Uterus (tissue), 4 donors: ENCODE measurements at places on chromosomes 4 and X. TPM values are rescaled to one million over a fixed set of nuclear protein-coding genes. Genes with fewer than 3 reads are reported as not detected.
A peak's percentile ranks its signal among the peaks of the same experiment; 100 is the strongest.

Gene AR
- total RNA-seq, result 40.2 TPM

Gene PABPC1L2B
- not detected for total RNA-seq

Gene SLC39A8
- total RNA-seq, result 11.5 TPM

Gene SLC7A11
- total RNA-seq, result not detected

Gene TTC29
- total RNA-seq, result not detected

DNA sequence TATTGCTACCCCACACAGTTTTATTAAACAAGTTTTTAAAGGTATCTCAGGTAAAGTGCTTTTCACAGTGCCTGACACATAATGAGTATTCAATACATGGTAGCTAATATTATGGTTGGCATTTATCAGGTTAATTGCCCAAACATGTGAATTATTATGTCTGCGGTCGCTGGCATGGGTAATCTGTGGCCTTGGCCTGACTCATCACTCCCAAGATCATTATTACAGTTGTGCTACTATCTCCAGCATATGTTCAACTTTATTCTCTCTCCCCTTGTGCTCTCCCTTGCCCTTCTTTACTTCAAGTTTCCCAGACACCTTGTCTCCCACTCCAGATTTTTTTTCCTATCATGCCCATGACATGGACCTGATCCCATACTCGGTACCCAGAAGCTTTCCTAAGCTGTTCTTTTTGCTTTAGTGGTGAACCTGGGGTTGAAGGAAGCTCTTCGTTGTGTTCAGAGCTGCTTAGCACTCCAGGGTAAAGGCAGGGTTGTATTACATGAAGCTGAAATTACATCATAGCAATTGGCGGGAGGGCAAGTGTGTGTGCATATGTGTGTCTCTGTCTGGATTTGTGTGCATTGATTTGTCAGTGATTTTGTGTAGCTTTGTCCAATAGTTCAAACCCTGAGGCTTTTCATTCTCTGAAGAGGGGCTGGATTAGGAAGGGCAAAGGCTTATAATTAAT is 176.5 kb upstream of the NRK start:
- no peaks in the 10 kb centered on the region for H3K36me3 ChIP-seq
- H3K4me3 ChIP-seq, result no peak overlapping the region

DNA sequence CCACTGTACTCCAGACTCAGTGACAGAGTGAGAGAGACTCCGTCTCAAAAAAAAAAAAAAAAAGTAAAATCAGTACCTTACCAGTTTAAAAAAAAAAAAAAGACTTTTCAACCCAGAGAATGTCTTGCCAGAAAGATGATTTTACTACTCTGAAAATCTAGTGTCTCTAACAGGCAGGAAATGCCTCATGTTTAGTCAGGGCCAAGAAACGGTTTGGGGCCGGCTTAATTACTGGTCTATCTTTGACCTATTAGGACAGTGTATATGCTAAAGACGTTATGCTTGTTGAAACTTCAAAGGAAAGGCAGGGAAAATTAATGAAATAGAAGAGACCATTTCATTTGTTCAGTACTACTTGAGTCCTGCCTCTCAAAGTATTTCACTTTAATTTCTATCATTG is 9.9 kb downstream of the BEND4 start:
- H3K4me3 ChIP-seq, result no peak overlapping the region
- no peak for DNase-seq
- no peaks in the 10 kb centered on the region for H3K4me1 ChIP-seq
- H3K27me3 ChIP-seq, result no peaks in the 10 kb centered on the region
- H3K27ac ChIP-seq, result no peak overlapping the region

DNA sequence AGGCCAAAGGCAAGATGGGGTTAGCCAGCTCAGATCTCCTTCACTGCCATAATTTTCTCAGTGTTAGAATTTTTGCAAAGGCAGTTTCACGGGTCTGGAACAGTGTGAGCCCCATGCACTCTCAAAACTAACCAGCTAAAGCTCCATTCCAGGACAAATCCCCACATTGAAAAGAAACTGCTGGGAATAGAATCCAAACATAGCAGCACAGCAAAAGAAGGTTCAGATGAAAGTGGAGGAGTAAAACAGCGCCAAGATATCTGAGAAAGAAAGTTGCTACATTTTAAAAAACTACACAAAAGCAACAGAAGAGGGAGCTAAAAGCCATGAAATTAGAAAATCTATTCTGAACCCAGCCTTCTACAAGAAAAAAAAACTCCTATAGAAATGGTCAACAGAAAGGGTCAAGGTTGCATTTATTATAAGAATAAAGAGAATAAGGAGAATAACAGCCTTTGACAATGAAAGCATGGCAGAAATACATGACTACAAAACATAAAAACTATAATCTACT is 39.6 kb upstream of the SLC7A3 start:
- H3K4me1 ChIP-seq, result no peaks in the 10 kb centered on the region
- H3K36me3 ChIP-seq, result no peaks in the 10 kb centered on the region
- H3K4me3 ChIP-seq, result no peak overlapping the region
- no peak for DNase-seq
- no peak overlapping the region for H3K27ac ChIP-seq
- H3K27me3 ChIP-seq, result no peaks in the 10 kb centered on the region

- H3K4me3 ChIP-seq, result no peak overlapping the region
- no peak for DNase-seq
Measured at GRCh38 chrX:129230850-129231512, 292.3 kb downstream of the SMARCA1 start.

- H3K36me3 ChIP-seq, result no peaks in the 10 kb centered on the region
- DNase-seq, result no peak
- H3K27ac ChIP-seq, result no peak overlapping the region
- H3K27me3 ChIP-seq, result peaks cover 4% of the 10 kb centered on the region
Measured at GRCh38 chrX:123083924-123084323, 100.2 kb upstream of the GRIA3 start.

DNA sequence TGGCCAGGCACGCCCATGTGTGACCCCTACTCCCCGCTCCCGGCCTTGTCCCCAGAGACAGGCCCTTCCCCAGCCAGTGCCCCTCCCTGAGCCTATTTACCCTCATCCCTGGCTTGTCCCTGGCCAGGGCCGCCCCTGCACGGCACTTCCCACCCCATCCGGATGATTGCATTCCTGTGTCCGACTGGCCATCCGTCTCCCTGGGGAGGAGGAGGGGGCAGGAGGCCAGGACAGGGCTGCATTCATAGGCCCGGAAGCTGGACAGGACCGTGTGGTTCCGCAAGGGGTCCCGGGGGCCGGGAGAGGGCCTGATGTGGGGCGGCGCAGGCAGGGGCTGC is 22.8 kb downstream of the CTBP1 start:
- no peak overlapping the region for H3K4me3 ChIP-seq
- peak overlapping the region; percentile 23 for H3K27ac ChIP-seq
- no peaks in the 10 kb centered on the region for H3K4me1 ChIP-seq
- no peaks in the 10 kb centered on the region for H3K27me3 ChIP-seq
- no peak for DNase-seq

DNA sequence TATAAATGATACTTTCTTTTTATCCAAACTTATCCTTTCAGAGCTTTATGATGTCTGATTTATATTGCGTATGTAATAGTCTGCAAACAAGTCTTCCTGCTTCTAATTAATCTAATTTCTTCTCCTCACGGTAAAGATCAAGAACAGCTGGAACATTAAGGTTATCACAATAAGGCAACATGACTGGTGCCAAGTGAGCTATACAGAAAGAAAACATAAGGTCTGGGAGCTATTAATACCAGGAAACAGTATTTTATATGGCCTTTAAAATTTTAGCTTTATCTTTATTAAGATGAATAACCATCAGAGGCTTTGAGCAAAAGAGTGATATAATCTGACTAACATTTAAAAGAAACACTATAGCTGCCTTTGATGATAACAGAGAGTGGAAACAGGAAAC is 28.7 kb upstream of the CABS1 start:
- no peaks in the 10 kb centered on the region for H3K36me3 ChIP-seq
- H3K27me3 ChIP-seq, result no peaks in the 10 kb centered on the region
- no peaks in the 10 kb centered on the region for H3K4me1 ChIP-seq
- no peak overlapping the region for H3K27ac ChIP-seq

GRCh38 chr4:37864786-37865185 is 26.1 kb upstream of the TBC1D1 start:
- H3K27ac ChIP-seq, result no peak overlapping the region
- no peaks in the 10 kb centered on the region for H3K36me3 ChIP-seq
- H3K27me3 ChIP-seq, result no peaks in the 10 kb centered on the region

DNA sequence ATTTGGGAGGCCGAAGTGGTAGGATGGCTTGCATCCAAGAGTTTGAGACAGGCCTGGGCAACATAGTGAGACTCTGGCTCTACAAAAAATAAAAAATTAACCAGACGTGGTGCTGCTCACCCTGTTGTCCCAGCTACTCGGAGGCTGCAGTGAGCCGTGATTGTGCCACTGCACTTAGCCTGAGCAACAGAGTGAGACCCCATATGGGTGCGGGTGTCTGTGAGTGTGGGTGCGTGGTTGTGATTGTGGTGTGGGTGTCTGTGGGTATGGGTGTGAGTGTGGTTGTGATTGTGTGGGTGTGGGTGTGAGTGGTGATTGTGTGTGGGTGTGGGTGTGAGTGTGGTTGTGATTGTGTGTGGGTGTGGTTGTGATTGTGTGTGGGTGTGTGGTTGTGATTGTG is 114.6 kb downstream of the UBE2K start:
- no peak overlapping the region for H3K4me3 ChIP-seq
- no peak for DNase-seq
- no peaks in the 10 kb centered on the region for H3K36me3 ChIP-seq
- H3K27ac ChIP-seq, result no peak overlapping the region
- H3K27me3 ChIP-seq, result no peaks in the 10 kb centered on the region
- no peaks in the 10 kb centered on the region for H3K4me1 ChIP-seq

DNA sequence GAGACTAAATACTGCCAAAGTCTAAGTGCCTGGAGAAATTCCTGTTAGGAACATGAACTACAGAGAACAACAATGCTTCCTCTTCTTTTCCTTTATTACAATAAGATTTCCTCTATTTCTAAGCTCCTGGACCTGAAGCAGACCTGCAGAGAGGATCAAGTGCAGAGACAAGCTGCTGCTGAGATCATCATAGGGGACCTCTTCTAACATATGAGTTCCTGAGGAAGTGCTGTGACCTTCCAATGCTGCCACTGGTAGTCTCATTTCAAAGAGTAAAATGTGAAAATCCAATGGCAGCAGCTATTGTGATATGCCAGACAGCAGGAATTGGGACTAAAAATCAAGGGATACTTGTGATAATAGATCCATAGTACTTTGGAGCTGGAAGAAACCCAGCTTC is 28.0 kb downstream of the CCNG2 start:
- no peak for DNase-seq
- no peaks in the 10 kb centered on the region for H3K36me3 ChIP-seq
- no peaks in the 10 kb centered on the region for H3K4me1 ChIP-seq
- no peak overlapping the region for H3K4me3 ChIP-seq
- H3K27ac ChIP-seq, result no peak overlapping the region

DNA sequence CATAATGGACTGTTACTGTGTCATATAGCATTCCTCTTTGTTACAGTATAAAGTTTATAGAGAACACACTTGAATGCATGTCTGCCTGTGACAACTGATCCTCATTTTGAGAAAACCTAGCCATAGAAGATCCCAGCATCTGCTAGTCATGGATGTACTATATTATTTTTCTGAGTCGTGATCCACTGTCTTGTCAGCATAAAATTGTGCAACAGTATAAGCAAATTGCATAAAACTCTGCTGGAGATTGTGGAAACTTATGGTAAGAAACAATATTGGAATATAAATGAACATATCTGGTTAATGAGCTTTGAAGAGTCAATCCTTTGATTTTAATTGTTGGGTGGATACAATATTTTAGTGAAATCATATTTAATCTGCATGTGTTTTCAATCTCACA is 3.6 kb downstream of the NEIL3 start:
- H3K27me3 ChIP-seq, result no peaks in the 10 kb centered on the region
- no peak overlapping the region for H3K27ac ChIP-seq
- no peaks in the 10 kb centered on the region for H3K4me1 ChIP-seq
- H3K36me3 ChIP-seq, result no peaks in the 10 kb centered on the region

GRCh38 chr4:17082186-17082585 is 183.7 kb upstream of the LDB2 start:
- H3K4me3 ChIP-seq, result no peak overlapping the region
- H3K36me3 ChIP-seq, result no peaks in the 10 kb centered on the region
- H3K27ac ChIP-seq, result no peak overlapping the region
- H3K27me3 ChIP-seq, result no peaks in the 10 kb centered on the region

DNA sequence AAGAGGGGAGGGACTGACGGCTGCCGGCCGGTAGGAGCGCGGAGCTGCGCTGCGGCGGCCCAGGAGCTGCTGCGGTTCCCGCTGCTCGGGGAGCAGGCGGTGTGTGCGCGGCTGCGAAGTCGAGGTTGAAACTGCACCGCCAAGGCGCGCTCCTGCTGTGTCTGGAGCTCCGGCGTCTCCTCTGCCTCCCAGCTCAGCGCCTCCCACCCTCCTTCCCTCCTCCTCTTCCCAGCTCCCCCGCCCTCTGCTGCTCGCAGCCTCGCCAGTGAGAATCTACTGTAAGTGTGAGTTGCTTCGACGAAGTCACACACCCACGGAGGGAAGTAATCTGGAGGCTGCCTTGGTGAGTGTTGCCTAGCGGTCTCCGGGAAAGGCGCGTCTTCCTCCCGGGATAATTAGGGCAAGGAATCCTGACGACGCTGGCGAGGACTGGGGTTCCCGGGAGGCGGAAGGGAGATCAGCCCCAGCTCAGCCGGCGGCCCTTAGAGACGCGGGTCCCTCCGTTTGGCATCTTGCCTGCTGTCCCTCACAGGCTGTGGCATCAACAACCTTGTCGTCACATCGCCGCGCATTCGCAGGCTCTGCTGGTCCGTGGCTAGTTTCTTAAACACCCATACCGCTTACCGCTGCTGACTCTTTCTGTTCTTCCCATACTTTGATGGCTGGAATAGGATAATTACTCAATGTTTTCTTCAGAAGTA is at the start of gene EPHA5:
Gene EPHA5, minus strand, starts transcription at position 159 of the 701 bp plus-strand sequence. CDS start 747 bp downstream, outside the sequence.
- peaks cover 19% of the 10 kb centered on the region for H3K27me3 ChIP-seq
- DNase-seq, result peak; percentile 79
- H3K4me3 ChIP-seq, result peak within 1 kb of the TSS; percentile 21
- H3K36me3 ChIP-seq, result no peaks in the 10 kb centered on the region
- H3K4me1 ChIP-seq, result peaks cover 12% of the 10 kb centered on the region

- no peak overlapping the region for H3K27ac ChIP-seq
- H3K36me3 ChIP-seq, result no peaks in the 10 kb centered on the region
- no peaks in the 10 kb centered on the region for H3K4me1 ChIP-seq
- no peak overlapping the region for H3K4me3 ChIP-seq
Measured at GRCh38 chrX:139542652-139543051, 12.1 kb downstream of the F9 start.

- H3K27ac ChIP-seq, result no peak overlapping the region
- no peak for DNase-seq
- no peak overlapping the region for H3K4me3 ChIP-seq
- no peaks in the 10 kb centered on the region for H3K4me1 ChIP-seq
- H3K36me3 ChIP-seq, result no peaks in the 10 kb centered on the region
Measured at GRCh38 chr4:159444678-159445077, 341.8 kb downstream of the RAPGEF2 start.

DNA sequence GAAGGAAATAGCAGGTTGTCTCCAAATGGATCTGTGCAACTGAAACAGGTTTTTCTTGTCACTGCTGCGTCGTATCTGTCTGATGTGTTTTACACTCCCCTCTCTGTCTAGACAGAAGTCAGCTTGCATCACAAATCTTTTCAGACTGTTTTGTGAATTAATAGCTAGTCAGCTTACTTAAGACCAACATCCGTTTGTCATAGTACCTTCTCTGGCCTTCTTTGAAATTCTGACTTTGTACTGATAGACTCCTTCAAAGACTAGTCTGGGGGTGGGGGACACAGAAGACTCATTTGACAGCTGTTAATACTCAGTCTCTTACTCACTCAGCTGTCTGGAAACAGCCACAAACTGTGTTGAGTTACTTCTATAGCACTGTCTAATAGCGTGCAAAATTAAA is 197.8 kb downstream of the PALLD start:
- H3K4me1 ChIP-seq, result peaks cover 8% of the 10 kb centered on the region
- H3K27me3 ChIP-seq, result no peaks in the 10 kb centered on the region
- H3K27ac ChIP-seq, result peak overlapping the region; percentile 83
- H3K4me3 ChIP-seq, result no peak overlapping the region
- no peaks in the 10 kb centered on the region for H3K36me3 ChIP-seq

GRCh38 chrX:1181170-1181569 is 31.3 kb downstream of the CRLF2 start:
- no peaks in the 10 kb centered on the region for H3K27me3 ChIP-seq
- H3K4me3 ChIP-seq, result no peak overlapping the region
- H3K4me1 ChIP-seq, result no peaks in the 10 kb centered on the region
- no peak for DNase-seq
- no peak overlapping the region for H3K27ac ChIP-seq
